ENCODE measurements at places on chromosomes 13 and 19.
A peak's percentile ranks its signal among the peaks of the same experiment; 100 is the strongest.

DNA sequence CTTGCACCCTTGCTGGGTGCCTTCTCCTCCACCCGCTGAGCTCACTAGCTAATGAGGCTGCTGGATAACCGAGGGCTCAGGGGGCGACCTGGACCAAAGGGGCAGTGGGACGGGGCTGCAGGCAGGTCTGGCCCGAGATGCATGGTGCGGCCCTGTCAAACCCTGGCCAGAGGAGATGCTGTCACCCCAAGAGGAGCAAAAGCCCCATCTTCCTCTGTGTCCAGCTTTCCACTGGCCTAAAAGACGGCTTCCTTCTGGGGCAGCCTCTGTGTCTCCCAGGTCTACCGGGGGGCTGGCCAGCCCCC lies 261.8 kb downstream of the TBC1D4 start:
- no peak for DNase-seq

- DNase-seq, result no peak
These were observed 50.7 kb upstream of the FRY start for GRCh38 chr13:31980830-31981229.

DNA sequence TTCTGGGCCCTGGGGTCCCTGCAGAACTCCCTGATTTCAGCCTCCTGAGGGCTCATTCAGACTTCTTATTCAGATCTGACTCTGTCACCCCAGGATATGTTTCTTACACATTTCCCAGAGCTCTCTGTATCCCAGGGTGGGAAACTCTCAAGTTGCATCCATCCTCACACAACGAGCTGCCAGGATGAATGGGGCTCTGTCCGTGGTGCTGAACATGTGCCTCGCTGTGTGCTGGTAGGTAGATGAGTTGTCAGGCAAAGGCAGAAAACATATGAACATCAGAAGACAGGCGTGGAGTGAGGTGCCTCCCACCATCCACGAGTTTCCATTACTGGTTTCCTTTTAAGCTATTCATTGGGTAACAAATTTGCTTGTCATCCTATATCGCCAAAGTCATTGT lies 11.4 kb upstream of the IGFL1 start:
- DNase-seq, result peak; percentile 23

GRCh38 chr13:20825477-20825875 lies 51.7 kb upstream of the EEF1AKMT1 start:
- DNase-seq, result no peak

DNA sequence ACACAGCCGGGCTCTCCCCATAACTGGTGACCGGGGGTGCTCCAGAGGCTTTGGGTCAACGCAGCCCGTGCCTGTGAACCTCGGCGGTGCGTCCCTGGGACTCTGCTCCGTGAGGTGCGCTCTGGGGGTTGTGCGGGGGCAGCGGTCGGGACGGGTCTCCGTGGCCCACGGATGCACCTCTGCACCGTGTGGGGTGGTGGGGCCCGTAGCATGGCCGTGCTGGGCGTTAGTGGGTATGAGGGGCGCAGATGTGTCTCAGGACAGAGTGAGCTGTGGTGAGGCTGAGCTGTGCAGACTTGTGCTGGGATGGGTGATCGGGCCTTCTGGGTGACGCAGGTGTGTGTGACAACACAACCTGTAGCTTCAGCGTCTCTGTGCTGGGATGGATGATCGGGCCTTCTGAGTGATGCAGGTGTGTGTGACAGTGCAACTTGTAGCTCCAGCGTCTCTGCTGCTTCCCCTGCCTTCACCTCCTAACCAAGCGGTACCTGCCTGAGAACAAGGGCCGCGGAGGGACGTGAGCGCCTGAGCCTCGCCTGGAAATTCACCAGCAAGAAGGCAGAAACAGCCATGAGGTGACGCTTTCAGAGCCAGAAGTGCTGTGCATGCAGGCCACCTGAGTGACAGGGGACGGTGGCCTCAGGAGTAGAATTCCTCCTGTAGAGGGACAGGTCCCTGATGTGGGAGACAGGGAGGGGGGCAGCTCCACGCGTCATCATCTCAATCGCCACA lies 599 bp downstream of the ZNF331 start:
- DNase-seq, result no peak

- DNase-seq, result no peak
These were observed 176.9 kb downstream of the SHISA2 start for GRCh38 chr13:25874907-25875306.

GRCh38 chr13:112103961-112104880 lies 37.3 kb downstream of the SOX1 start:
- DNase-seq, result no peak

DNA sequence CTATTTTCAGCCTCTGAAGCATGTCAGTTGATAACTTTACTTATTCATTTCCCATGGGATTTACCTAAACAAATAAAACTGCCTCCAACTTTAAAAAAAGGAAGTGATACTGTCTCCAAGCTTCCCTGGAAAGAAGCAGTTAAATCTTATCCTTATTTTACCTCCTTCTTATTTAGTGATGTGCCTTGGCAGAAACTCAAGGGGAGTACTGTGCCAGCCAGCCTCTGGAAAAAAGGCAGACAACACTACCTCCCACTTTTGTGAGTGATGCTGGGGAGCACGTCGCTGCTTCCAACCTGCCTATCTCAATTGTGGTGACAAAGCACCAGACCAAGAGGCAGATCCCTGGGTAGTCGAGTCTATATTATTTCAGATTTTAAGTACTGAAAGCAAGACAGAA lies 765.6 kb downstream of the DIAPH3 start:
- DNase-seq, result no peak

DNA sequence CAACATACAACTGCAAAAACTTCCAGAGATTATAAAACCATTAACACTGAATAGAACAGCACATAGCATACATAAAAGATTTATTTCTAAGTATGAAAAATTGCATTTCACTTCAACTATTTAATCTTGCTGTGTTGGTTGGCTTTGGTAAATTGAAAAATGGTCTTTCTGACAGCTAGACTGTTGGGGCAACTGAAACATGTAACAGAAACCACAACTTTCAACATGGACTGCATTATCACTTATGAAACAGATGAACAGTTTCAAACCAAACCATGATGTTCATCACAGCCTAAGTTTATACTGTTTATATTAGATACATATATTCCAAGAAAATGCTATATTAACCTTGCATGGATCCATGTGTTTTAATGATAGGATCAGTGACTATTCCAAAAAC lies 324.1 kb upstream of the PCDH9 start:
- no peak for DNase-seq

GRCh38 chr13:75416327-75417011 lies 65.5 kb downstream of the TBC1D4 start:
- DNase-seq, result no peak

DNA sequence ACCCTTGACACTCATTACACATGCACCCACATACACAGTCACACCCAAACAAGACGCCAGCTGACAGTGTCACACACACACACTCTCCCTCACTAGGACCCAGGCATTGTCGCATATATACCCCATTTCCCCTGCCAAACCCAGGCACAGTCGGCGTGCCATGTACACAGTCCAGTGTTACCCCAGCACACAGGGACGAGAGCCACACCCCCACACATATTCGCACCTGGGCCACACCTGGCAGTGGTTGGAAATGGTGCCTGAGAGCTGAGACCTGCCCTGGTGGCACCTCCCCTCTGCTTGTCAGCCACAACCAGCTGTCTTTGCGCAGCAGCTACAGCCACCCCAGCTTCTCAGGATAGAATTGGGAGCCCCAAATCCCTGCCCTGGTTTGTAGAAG lies 9.0 kb downstream of the NFIX start:
- DNase-seq, result no peak

DNA sequence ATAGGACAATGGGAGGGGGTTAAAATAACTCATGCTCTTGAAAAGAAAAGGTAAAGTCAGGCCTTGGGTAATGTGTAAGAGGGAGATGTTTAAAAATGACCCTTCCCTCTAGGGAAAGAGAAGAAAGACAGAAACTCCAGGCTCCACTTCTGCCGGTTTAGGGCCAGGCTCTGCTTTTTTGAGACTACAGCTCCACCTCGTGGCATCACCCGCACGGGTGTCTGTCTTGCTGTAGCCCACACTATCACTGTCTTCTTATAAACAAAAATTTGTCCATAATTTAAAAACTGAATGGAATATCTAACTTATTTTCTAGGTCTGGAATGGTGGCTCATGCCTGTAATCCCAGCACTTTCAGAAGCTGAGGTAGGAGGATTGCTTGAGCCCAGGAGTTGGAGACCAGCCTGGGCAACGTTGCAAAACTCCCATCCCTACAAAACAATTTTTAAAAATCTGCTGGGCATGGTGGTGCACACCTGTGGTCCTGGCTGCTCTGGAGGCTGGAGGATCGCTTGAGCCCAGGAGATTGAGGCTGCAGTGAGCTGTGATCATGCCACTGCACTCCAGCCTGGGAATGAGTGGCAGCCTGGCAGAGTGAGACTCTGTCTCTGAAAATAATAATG lies 65.1 kb upstream of the GTF3A start:
- peak; percentile 43 for DNase-seq

- DNase-seq, result no peak
These were observed 1540.5 kb downstream of the UQCRFS1 start for GRCh38 chr19:27672309-27673047.

DNA sequence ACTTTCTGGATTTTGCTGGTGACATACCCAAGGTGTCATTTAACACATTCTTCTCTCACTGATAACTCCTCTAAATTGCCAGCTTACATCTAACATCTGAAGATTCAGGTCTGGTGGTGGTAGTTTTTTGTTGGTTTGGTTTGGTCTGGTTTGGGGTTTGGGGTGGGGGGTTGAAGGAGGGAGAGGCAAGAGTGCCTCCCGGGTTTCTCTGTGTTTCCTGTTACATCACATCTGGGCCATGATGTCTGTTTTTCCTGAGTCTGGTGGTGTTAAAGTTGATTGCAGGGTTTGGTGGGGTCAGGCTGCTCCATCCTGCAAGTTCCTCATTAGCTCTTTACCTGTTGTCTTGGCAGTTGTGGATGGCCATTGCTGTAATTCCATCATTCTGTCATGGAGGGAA lies 155.8 kb upstream of the UBL3 start:
- DNase-seq, result no peak

- DNase-seq, result no peak
These were observed 2.8 kb downstream of the ERFL start for GRCh38 chr19:41925208-41926003.

- no peak for DNase-seq
These were observed 14.6 kb downstream of the ATP7B start for GRCh38 chr13:51996641-51997040.

DNA sequence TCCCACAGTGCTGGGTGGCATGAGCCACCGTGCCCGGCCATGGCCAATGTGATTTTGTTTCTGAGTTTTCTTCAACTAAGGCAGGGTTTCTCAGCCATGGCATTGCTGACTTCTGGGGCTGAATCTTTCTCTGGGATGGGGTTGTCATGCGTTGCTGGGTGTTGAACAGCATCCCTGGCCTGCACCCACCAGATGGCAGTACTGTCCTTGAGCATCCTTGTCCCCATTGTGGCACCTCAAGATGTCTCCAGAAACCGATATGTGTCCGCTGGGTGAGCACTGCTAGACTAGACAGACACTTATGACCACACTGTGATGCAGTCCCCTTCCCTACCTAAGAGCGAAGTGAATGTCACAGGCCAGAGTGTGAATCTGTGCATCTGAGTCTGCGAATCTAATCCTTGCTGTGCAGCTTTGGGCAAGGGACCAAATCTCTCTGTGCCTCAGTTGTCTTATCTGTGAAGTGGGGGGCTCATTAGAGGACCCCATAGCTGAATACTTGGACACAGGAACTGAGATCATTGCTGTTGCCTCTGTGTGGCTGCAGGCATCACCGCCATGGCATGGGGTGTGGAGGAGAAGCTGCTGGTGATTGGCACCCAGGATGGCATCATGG lies 50.3 kb upstream of the SIN3B start:
- DNase-seq, result peak; percentile 40

DNA sequence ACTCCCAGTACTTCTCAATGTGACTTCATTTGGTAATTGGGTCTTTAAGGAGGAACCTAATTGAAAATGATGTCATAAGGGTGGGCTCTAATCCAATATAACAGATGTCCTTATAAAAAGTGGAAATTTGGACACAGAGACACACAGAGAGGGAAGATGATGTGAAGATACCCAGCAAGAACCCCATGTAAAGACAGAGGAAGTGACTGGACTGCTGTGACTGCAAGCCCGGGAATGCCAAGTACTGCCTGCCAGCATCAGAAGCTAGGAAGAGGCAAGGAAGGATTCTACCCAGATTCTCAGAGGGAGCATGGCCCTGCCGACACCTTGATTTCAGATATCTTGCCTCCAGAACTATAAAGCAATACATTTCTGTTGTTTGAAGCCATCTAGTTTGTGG lies 239.3 kb downstream of the KCTD12 start:
- no peak for DNase-seq

DNA sequence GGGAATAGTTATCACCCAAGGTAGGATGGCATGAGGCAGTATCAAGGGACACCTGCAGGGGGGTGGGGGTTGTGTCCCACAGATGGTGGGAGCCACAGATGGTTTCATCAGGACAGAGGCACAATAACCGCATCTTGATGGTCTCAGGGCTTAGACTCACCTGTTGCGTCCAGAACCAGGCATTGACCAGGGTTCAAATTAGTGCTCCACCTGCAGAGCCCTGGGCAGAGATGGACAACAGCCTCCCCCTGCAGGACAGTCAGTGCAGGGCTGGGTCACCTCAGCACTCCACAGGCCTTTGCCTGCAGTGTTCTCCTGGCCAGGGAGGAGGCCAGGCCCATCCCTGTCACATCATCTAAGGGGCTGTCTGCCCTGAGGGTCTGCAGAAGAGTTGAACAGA lies 14.5 kb upstream of the CEACAM1 start:
- DNase-seq, result no peak

Measured in HepG2 (cell line).